ENCODE measurements at places on chromosomes 7 and 10.

DNA sequence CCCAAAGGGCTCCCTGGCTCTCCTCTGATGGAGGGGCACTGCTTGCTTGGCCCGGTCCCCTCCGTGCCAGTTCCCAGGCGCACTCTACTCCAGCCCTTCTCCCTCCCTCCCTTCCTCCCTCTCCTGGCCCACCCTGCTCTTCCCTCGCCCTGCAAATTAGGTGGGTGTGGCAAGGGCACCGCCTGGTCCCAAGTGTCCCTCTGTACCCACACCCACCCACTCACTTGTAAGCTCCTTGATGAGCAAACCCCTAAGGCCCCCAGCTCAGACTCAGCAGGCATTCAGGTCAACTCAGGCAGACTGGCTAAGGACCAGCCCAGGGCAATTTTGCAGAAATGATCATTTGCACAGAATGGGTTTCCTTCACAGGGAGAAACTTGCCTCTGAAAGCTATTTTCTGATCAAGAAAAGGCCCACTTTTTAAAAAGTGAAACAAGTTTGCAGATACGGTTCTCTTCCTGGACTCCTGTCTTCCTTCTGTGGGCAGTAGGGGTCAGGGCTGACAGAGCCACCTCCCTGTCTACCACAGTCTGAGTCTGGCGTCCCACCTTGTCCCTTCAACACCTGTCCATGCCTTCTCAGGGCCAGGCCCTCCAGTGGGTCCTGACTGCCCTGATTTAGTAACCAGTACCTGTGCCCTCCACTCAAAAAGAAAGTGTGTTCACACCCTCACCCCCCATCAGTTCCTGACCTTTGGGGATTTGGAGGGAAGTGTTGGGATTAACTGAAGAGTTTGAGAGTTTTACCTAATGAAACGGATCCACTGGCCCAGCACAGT is 28.3 kb downstream of the C10orf71 start:
- no peak for DNase-seq

DNA sequence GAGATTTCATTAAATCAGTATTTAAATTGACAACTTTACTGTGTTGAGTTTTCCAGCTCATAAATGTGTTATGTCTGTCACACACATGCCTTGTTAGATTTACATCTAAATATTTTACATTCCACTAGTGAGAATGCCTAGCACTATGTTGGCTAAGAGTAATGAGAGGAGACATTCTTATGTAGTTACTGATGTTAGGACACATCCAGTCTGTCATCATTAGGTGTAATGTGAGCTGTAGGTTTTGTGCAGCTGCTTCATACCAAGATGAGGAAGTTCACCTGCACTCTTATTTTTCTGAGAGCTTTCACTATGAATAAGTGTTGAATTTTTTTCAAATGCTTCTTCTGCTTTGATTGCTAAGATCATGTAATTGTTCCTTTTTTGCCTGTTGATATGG is 218.0 kb upstream of the IGFBP3 start:
- DNase-seq = no peak

DNA sequence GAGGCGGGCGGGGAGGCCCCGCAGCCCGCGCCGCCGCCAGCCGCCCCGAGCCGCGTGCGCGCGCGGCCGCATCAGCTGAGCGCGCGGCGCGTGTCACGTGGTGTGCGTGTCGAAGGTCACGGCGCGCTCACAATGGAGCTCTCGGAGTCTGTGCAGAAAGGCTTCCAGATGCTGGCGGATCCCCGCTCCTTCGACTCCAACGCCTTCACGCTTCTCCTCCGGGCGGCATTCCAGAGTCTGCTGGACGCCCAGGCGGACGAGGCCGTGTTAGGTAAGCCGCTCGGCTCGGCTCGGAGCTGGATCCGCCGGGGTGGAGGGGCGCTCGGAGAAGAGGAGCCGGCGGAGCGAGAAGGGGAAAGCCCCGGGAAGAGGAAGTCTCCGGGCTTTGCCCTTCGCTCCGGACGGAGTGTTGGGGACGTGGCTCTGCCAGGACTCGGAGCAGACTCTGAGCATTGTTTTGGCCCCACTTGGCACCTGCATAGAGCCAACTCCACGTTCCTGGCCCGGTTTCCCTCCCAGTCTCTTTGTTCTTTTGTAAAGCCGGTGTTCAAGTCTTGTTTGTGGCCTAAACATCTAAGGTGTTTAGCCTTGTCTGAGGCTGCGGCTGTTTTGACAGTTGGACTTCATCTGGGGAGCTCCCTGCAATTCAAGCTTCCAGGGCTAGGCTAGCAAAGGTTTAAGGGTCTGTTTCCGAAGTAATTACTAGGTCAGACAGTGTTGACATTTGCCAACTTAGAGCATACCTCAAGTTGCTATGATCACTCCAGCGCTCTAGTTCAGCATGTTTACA is at the start of gene COMMD3:
Gene COMMD3 (plus strand): TSS at position 103 of the 790 bp plus-strand sequence. CDS start 30 bp downstream, at position 133.
- peak; percentile 81 for DNase-seq

- no peak for DNase-seq
Observed at GRCh38 chr7:6232534-6232933, 39.9 kb downstream of the CYTH3 start.

- DNase-seq = no peak
Observed at GRCh38 chr10:4266416-4267085, 481.5 kb upstream of the KLF6 start.

DNA sequence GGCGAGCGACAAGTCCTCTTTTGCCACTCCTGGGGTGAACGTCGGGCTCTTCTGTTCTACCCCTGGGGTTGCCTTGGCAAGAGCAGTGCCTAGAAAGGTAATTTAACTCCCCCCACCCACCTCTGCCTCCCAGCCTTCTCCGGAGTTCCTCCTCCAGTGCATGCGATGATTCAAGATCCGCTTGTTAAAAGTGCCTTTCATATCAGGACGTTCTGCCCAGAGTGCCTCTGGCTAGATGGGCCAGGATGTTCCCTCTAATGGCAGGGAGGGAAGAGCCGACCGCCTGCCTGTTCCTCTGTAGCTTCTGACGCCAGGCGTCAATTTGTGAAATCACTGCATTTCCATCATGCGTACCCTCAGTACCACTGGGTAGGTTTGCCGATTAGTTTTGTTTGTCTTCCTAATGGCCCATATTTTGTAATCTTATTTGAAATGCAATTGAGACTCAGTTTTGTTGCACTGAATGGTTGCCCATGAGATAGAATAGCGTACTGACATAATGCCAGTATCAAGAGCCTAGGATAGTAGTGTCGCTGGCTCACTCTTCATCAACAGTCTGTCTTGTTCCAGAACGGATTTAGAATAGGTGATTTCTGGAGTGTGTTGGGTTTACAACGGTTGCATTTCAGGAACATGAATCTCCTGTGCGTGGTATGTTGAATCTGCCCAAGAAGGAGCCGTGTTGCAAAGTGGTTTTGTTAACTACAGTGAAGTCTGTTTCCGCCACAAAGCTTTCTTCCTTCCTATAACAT is 13.5 kb downstream of the ECHDC3 start:
- DNase-seq = no peak

- no peak for DNase-seq
Observed at GRCh38 chr7:15279640-15280039, 282.2 kb downstream of the AGMO start.

DNA sequence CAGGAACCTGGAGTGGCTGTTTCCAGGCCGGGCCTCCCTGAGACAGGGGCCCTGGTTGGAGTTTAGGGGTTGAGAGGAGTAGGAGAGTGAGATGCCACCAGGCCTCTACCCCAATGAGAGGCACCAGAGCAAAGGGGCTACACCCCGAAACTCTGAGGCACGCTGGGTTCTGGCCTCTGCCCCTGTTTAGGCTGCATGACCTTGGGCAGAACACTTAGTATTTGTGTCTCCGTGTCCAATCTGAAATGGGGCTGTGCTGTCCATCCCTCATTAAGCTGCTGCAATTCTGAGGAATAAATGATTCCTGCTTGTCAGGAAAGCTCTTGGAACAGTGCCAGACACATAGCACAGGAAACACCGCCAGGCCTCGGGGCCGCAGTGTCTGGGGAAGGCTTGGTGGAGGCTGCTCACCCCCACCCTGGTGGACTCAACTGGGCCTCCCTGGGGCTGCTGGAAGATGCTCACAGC is 40.5 kb upstream of the SAMD8 start:
- no peak for DNase-seq

GRCh38 chr10:34716958-34717357 is 98.1 kb downstream of the PARD3 start:
- no peak for DNase-seq

- DNase-seq = no peak
Observed at GRCh38 chr10:60967854-60968484, 24.0 kb upstream of the RHOBTB1 start.

- no peak for DNase-seq
Observed at GRCh38 chr10:106181501-106181900, 983.0 kb downstream of the SORCS1 start.

DNA sequence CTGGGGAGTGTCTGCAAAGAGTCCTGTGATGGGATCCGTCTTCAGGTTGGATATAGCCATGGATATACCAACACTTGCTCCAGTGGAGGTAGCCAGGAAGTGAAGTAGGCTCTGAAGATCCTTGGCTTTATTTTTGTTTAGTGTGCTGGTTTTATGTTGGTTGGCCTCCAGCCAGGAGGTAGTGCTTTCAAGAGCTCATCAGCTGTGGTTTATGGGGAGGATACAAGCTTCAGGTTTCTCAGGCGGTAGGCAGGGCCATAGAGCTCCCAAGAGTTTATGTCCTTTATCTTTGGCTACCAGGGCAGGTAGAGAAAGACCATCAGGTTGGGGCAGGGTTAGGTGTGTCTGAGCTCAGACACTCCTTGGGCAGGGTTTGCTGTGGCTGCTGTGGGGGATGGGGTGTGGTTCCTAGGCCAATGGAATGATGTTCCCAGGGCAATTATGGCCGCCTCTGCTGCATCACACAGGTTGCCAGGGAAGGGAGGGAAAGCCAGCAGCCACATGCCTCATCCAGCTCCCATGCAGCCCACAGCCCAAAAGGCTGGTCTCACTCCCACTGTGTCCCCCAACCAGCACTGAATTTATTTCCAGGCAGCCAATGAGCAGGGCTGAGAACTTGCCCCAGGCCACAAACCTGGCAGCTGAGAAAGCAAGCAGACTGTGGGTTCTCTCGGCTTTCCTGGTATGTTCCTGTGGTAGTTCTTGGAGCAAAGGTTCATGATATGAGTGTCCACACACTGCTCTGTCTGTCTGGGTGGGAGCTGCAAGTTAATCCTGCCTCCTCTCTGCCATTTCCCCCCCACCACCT is 67.0 kb upstream of the PRLHR start:
- no peak for DNase-seq

DNA sequence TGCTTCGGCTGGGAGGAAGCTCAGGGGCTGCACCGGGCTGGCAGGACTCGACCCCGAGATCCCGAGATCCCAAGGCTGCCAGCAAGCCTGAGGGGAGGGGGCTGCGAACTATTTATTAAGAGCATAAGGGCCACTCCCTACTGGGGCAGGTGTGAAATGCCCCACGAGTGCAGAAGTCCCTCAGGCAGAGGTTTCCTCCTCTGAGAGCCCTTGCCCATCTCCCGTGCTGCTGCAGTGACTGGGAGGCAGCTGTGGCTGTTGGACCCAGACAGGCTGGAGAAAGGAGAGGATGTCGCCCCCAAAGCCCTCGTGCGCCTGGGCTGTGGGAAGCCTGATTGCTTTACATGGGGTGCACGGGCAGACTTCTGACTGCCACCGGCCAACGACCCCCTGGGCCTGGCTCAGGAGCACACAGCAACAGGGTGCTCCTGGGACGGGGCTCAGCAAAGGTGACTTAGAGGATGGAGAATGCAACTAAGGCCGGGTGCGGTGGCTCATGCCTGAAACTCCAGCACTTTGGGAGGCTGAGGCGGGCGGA is 39.8 kb downstream of the RGS10 start:
- no peak for DNase-seq

GRCh38 chr10:131442271-131442670 is 130.8 kb upstream of the TCERG1L start:
- DNase-seq = no peak

- DNase-seq = no peak
Observed at GRCh38 chr7:145584401-145584800, 532.2 kb upstream of the CNTNAP2 start.

GRCh38 chr7:51158211-51158610 is 158.4 kb downstream of the COBL start:
- DNase-seq = no peak

GRCh38 chr10:75622503-75622902 is 191.1 kb downstream of the LRMDA start:
- DNase-seq = no peak

DNA sequence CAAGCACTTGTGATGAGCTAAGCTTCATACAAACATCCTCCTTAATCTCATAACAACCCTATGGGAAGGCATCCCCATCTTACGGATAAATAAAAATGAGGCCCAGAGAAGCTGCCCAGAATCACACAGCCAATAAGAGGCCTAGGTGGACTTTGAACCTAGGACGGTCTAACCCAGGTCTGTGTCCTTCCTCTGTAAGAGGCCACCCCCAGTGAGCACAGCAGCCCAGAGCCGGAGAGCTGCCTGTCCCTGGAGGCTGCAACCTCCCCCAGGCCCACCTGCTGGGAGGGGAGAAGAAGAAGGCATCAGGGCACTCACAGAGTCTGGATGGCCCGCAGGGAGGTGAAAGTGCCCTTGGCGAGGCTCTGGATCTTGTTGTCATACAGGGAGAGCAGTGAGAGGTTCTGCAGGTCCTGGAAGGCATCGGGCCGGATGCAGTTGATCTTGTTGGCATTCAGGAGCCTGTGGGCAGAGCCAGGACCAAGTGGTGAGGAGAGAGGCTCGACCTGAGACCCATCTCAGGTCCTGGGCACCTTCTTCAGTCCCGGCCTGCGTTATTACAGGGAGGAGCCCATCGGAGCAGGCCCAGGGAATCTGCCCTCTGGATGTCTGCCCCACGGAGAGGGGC is 129.6 kb downstream of the SLIT1 start:
- no peak for DNase-seq

- DNase-seq = no peak
Observed at GRCh38 chr7:91431601-91432000, 167.4 kb downstream of the FZD1 start.

- DNase-seq = no peak
Observed at GRCh38 chr10:44581996-44582395, 197.1 kb upstream of the CXCL12 start.

- no peak for DNase-seq
Observed at GRCh38 chr10:104201636-104202035, 30.5 kb downstream of the CFAP43 start.

- DNase-seq = no peak
Observed at GRCh38 chr10:119663866-119664698, 12.9 kb downstream of the BAG3 start.

GRCh38 chr10:101014230-101014884 is 14.7 kb downstream of the LZTS2 start:
- DNase-seq = peak; percentile 91

- DNase-seq = no peak
Observed at GRCh38 chr7:33932221-33932620, 26.9 kb downstream of the BMPER start.

GRCh38 chr7:127844707-127845331 is 186.4 kb downstream of the LRRC4 start:
- DNase-seq = no peak

DNA sequence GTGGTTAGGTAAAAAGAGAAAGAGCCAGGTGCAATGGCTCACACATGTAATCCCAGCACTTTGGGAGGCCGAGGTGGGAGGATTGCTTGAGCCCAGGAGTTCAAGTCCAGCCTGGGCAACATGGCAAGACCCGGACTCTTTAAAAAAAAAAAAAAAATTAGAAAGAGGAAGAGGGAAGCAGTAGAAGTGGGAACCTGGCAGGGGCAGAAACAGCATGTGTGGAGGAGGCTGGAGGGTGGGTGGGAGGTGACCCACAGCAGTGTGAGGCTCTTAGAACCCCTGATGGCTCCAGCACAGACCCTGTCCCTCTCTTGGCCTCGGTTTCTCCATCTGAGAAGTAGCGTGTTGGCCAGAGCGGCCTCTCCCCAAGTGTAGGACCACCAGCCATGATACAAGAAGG is 4.9 kb upstream of the CCL24 start:
- DNase-seq = no peak

All from WTC11 (cell line).